IMR-90 (cell line): ENCODE measurements at places on chromosomes 5 and 9. TPM values are rescaled to one million over a fixed set of nuclear protein-coding genes. Genes with fewer than 3 reads are reported as not detected.

GRCh38 chr9:90505695-90506094, 136.9 kb downstream of the DIRAS2 start:
- DNase-seq: no peak

PCDH12 gene
- total RNA-seq: under 0.01 and 0.18 TPM in 2 replicates

ENHO gene
- total RNA-seq: not detected in 2 replicates

DNA sequence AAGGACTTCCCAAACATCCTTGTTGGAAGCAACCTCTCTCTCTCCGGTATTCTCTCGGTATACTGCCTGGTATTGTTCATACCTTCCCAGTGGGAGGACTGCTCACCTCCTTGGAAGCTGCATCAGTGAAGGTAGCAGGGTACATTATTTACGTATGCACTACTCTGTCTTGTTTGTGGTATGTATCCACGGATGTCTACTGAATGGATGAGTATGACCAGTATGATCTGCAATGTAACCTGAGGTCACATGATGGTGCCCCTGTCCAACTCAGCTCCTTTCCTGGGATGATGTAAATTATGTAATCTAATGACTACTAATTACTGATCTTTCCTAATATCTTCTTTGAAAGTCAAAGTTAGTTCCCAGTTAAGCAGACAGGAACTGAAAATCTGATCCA, 32.1 kb downstream of the CEMIP2 start:
- no peak for DNase-seq

EIF4E1B gene
- total RNA-seq: not detected in 2 replicates

GRXCR2 gene
- total RNA-seq: not detected in 2 replicates

GRCh38 chr9:23663946-23664345, 162.1 kb downstream of the ELAVL2 start:
- no peak for DNase-seq

SPATA31D4 gene
- not detected in 2 replicates for total RNA-seq

PCDHGA6 gene
- 4.1 and 4.2 TPM in 2 replicates for total RNA-seq
